ENCODE measurements at places on chromosomes 7 and 10. TPM values are rescaled to one million over a fixed set of nuclear protein-coding genes. Genes with fewer than 3 reads are reported as not detected.

The TRIM24 gene
- total RNA-seq = 15.7 TPM

The CDHR3 gene
- 47.3 TPM for total RNA-seq

The HSPA14 gene
- total RNA-seq = 12.0 TPM

The ITGB8 gene
- total RNA-seq = 20.6 TPM

The COL13A1 gene
- 3.9 TPM for total RNA-seq

The PKD2L1 gene
- not detected for total RNA-seq

The TRIM50 gene
- 5.4 TPM for total RNA-seq

The TDRD1 gene
- 1.7 TPM for total RNA-seq

The COL17A1 gene
- 128 TPM for total RNA-seq

The FEZF1 gene
- total RNA-seq = not detected

The PNLIPRP3 gene
- 0.40 TPM for total RNA-seq

The INSYN2A gene
- 0.27 TPM for total RNA-seq

The SPDYE5 gene
- not detected for total RNA-seq

The UPK3B gene
- total RNA-seq = not detected

The HOXA4 gene
- total RNA-seq = 4.1 TPM

The HMX3 gene
- total RNA-seq = not detected

The LIPN gene
- total RNA-seq = not detected
